GM12892 (cell line): ENCODE measurements at places on chromosomes 5 and 9.

- no peak for DNase-seq
Measured at GRCh38 chr9:68978501-68978900, 35.4 kb downstream of the PRKACG start.

GRCh38 chr9:27042476-27042875 lies 37.0 kb upstream of the LRRC19 start:
- DNase-seq, result no peak

DNA sequence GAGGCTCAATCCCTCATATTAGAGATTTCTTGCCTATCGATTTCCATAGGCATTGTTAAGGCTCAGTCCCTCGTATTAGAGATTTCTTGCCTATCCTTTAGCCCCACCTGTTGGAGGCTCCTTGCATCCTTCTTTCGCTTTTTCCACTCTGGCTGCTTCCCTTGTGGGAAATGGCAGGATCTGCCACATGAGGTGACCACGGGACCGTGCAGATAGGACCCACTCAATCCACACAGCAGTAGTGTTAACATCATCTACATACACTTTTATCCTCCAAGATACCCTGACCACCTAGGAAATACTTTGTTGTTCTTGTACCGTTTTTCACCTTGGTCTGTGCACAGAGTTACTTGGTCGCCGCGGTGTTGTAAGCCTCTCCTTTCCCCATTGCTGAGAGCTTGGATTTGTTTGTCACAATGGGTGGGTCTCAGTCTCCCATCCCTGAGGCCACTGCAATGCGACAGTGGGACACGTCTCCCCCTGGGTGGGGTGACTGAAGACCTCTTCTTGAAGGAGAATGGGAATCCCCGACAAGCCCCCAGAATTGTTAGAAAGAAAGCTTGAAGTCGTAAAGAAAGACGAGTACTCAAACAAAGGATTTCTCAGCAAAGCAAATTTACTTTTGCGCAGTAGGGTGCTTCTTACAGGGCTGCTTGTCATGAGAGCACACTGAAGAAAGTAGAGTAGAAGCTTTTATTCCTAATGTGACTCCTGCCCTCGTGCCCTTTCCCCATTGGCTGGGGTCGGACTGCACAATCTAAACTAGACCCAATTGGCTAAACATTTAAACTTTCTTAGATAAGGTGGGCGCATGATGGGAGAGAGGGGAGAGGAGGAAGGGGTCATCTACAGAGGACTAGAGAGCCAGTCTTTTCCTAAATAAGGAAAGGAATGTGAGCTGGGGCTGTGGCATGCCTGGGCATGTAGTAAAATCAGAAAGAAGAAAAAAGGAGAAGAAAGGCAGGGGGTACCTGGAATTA lies 19.8 kb downstream of the IFT74 start:
- no peak for DNase-seq

DNA sequence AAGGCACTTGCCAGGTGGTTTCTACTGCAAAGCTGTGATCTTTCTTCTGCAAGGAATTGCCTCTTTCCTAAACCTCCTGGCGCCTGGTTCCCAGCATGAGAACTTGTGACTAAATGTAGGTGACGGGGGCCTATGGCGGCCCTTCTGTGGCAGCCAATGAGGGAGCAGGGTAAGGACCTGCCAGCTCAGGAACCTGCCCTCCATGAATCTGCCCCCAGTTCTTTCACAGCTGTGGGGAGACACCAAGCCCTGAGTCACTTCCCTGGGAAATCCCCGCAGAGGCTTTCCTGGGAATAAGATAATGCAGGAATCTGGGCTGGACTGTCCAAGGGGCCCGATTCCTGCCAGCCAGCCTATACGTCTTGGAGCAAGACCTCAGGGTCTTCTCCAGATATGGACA lies 56.7 kb upstream of the CTNNA1 start:
- DNase-seq, result no peak

DNA sequence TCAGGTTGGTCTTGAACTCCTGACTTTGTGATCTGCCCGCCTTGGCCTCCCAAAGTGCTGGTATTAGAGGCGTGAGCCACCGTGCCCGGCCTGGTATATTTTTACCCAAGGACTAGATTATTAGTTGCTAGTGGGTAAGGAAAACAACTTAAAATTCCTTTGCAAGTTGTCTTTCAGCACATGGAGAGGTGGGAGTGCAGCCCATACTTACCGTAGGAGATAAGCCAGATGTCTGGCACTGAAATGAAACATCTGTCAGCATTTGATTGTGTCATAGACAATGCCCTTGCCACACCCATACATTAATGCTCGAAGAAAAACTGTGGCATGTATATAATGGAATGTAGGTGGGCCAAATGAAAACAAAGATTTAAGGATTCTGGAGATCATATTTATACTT lies 36.6 kb upstream of the ANKH start:
- no peak for DNase-seq

DNA sequence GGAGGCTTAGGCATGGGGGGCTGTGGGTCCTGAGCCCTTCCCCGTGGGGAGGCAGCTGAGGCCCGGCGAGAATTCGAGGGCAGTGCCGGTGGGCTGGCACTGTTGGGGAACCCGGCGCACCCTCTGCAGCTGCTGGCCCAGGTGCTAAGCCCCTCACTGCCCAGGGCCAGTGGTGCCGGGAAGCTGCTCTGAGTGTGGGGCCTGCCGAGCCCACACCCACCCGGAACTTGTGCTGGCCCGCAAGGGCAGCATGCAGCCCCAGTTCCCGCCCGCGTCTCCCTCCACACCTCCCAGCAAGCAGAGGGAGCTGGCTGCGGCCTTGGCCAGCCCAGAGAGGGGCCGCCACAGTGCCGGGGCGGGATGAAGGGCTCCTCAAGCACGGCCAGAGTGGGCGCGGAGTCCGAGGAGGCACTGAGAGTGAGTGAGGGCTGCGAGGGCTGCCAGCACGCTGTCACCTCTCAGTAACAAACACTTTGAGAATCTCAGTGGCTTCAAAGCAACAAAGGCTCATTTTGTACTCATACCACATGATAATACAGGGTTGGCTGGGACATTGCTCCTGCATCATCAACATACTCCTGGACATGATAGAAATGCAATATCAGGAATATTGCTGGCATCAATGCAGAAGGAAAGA lies 265.7 kb upstream of the ANKRD55 start:
- no peak for DNase-seq
